ENCODE measurements at places on chromosomes 5 and 9.

- no peak for DNase-seq
These were observed 54.9 kb upstream of the FSTL4 start for GRCh38 chr5:133667217-133667616.

DNA sequence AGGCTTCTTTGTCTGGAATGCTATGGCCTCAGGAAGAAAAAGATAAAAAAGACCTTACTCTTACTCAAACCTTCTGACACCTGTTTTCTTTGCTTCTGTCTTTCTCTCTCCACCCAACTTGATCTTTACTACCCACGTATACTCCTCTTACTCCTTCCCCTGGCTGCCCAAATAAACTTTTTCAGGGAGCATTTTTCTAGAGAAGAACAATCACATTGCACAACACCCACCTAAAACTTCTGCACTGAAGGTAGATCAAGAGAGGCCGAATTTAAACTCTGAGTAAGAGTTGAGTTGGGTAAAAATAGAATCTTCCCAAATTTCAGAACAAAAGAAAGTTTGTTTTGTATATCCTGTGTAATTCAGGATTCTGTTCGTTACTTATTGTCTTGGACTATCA lies 3.9 kb downstream of the TEX48 start:
- no peak for DNase-seq

GRCh38 chr9:97665742-97666141 lies 31.4 kb downstream of the XPA start:
- no peak for DNase-seq

- DNase-seq = no peak
These were observed 45.4 kb downstream of the CFAP95 start for GRCh38 chr9:69865986-69866385.

DNA sequence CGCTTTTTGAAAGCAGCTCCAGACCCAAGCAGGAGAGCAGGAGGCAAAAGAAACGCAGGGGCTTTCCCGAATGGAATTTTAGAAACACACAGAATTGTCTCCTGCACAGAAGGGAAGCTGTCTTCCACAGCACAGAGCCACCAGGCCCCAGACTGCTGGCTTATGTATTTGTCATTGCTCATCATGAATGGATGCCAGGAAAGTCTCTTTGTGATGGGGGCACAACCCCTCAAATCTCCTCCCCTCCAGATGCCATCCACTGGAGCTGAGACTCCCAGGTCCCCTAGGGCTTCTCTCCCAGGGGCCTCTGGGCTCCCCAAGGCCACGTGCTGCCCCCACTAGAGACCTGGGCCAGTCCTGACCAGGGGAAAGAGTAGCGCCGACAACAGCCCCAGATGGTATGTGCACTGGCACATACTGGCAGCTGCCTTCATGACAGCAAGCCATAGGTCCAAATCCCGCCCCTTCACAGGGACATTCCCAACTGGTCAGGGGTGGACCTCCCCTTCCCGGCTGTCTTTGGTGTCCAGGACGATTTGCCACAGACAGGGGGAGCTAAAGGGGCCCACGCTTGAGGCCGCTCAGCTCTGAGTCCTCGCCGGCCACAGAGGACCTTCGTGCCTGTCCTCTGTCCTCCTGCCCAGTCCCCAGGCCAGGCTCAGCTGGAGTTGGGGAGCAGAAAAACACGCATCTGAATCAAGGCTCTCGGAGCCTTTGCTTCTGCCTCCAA lies 127.8 kb downstream of the KCNIP1 start:
- DNase-seq = no peak

GRCh38 chr5:93600409-93601070 lies 17.5 kb downstream of the NR2F1 start:
- DNase-seq = no peak

DNA sequence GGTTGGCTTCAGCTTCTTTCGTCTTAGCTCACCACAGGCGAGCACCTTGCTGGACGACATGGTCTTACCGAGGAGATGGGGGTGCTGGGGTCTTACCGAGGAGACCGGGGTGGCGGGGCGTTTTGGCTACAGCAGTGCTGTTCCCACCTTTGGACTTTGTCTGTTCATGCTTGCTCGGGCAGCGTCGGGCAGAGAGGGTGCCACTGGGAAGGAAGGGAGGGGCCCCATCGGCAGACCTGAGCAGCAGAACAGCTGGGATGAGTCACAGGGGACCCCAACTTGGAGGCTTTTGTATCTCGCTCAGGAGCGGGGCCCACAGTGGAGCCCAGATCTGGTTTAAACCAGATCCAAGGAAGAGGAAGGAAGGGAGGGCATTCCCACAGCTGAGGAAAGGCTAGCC lies 106.0 kb upstream of the CACNA1B start:
- no peak for DNase-seq

DNA sequence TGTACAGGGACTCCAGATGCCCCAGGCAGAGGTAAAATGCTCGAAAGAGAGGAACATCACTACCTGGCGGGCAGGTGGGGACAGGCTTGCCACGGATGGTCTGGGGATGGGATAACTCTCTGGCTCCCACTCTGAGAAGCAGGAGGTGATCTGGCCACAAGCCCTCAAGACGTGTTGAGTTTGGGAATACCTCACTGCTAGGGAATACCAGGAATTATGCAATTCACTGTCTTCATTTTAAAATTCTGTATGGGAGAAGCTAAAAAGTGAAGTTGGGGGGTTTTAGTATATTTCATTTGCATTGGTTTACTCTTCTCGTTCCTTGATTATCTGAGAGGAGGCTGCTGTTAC lies 510.4 kb downstream of the CCDC171 start:
- DNase-seq = no peak

DNA sequence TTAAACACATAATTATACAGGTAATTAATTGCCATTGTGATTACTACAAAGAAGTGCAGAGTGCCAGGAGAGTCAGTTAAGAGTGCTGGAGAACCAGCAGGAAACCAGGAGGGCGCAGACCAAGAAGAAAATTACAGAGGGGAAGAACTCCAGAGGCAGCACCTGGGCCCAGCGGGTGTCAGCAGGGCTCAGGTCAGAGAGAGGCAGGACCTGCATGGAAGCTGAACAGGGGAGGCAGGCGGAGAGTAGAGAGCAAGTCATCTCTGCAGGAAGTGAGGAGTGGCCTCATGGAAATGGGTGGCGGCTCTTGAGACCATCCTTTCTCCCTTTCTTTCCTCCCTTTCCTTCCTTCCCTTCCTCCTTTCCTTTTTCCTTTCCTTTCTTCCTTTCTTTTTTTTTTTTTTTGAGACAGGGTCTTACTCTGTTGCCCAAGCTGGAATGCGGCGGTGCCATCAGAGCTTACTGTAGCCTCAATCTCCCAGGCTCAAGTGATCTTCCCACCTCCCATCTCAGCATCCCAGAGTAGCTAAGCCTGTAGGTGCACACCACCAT lies 4.0 kb upstream of the ZBTB34 start:
- no peak for DNase-seq

DNA sequence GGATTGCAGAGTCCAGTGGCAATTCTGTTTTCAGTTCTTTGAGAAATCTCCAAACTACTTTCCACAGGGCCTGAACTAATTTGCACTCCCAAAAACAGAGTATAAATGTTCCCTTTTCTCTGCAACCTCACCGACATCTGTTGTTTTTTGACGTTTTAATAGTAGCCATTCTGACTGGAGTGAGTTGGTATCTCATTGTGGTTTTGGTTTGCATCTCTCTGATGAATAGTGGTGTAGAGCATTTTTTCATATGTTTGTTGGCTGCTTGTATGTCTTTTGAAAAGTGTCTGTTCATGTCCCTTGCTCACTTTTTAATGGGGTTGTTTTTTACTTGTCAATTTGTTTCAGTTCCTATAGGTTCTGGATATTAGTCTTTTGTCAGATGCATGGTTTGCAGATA lies 72.6 kb downstream of the PALM2AKAP2 start:
- DNase-seq = no peak

- DNase-seq = no peak
These were observed 32.7 kb downstream of the SMC5 start for GRCh38 chr9:70291446-70291845.

DNA sequence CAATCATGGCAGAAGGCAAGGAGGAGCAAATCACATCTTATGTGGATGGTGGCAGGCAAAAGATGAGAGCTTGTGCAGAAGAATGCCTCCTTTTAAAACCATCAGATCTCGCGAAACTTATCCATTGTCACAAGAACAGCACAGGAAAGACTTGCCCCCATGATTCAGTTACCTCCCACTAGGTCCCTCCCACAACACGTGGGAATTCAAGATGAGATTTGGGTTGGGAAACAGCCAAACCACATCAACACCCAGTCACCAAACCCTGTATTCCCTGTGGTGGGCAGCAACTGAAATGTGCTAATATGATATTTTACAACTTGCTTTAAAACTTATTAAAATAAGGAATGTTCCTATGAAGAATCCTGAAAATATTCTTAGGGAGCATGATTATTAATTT lies 54.2 kb downstream of the RASGRF2 start:
- no peak for DNase-seq

GRCh38 chr5:64147849-64148441 lies 17.7 kb upstream of the RNF180 start:
- DNase-seq = no peak

DNA sequence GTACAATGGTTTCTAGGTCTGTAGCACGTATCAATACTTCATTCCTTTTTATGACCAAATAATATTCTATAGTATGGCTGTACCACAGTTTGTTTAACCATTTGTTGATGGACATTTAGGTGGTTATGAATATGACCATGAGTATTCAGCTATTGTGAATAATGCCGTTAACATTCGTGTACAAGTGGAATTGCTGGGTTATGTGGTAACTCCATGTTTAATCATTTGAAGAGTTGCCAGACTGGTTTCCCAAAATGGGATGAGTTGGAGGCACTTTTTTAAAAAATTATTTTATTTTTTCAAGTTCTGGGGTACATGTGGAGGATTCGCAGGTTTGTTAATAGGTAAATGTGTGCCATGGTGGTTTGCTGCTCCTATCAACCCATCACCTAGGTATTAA lies 4.6 kb downstream of the SNX2 start:
- no peak for DNase-seq

- no peak for DNase-seq
These were observed 203.3 kb upstream of the DMRT1 start for GRCh38 chr9:638152-638551.

DNA sequence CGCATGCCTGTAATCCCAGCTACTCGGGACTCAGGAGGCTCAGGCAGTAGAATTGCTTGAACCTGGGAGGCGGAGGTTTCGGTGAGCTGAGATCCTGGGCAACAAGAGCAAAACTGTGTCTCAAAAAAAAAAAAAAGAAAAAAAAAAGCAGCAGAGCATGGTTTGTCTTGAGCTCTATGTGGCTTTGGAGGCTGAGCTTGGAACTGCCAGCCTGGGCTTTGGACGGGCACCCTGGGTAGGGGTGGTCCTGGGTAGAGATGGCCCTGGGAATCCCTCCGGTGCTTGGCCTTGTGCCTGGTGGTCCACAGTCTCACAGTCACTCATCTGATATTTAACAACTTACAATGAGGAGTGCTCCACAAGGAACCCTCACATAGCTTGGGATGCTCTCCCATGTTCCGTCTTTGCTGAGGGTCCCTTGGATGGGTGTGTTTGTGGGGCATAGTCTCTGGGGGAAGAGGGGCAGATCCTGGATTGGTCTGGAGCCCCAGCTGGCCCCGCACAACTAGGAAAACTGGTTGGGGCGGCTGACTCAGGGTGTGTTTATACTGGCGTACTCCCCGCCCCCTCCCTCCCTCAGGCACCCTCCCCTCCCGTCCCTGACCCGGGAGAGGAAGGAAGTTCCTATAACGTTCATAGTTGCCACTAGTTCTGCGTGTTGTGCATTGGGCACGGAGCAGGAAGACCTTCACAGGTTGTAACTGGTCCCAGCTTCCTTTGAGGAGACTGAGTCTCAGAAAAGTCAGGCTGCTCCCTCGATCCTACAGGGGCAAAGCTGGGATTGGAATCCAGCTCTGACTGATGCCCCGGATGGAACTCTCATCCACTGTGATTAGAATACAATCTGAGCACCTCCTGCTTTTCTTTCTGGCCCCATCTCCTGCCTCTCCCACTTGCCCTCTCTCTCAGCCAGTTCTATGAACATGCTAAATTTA lies 11.2 kb downstream of the IER5L start:
- peak; percentile 78 for DNase-seq

DNA sequence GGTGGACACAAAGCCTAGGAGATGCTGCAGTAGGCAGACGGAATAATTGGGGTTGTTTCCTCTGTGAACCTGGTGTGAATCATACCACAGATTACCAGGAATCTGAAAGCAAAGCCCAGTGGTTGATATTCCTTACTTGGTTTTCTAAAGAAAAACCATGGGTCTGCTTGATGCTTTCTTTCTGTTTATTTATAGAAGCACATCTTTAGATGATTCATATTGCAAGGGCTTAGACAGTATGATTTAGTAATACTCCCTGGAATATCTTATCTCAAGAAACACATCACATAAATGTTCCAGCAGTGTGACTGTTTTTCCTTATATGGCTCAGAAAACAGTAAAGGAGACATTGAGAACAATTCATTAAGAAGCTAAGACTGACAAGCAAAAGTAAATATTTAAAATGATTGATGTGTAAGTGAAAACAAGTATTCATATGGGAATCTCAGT lies 623.3 kb downstream of the RAB3C start:
- no peak for DNase-seq

DNA sequence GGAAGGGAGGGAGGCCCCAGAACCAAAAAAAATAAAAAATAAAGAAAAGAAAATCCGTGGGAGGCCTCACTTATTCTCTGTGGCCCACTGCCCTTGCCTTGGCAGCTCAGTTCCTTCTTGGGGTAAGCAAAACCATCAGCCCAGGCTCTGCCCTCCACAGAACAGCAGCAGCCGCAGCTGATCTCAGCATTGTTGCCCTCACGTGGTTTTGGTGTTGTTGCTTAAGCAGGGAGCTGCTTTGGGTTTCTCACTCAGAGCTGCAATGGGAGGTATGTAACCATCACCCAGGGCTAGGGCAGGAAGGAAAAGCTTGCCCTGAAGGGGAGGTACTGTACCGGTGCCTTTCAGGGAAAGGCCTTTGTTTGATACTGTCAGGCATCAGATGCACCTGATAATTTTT lies 374.7 kb upstream of the WWC1 start:
- no peak for DNase-seq

- no peak for DNase-seq
These were observed 44.7 kb upstream of the VCAN start for GRCh38 chr5:83426855-83427254.

DNA sequence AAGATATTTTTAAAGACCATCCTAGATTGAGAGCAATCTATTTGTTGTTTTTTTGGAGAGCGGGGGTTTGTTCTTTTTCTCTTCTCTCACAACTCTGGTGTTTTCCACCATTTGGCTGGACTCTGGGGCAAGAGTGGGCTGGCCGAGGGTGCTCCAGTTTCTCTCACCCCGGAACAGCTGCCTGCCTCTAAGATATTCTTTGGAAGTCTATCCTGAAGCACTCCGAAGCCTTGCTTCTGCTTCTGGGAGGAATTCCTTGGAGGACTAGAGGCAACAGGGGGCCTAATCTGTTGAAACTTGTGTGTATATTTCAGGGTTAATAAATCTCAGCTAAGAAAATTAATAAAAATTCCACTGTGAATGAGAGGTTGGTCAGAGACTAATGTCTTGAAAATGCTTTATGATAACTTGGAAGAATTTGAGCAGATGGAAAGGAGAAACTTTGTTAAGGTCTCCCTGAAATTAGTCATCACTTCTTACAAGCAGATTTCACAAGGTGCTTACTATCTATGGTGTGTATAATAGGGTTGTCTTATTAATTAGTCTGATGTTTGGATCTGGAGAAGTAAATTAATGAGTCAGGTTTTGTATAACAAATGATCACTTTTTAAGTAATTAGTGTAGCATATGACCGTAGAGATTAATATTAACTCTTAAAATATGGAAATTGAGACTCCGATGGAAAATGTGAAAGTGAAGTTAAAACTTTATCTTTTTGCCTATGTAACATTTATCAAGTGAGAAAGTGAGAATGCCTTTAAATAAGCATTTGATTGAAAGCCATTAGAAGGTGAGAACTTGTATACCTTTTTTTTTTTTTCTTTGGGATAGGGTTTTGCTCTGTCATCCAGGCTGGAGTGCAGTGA lies 4.0 kb downstream of the MAN2A1 start:
- no peak for DNase-seq

GRCh38 chr5:114360816-114361723 lies 800 bp upstream of the KCNN2 start:
- no peak for DNase-seq
